ENCODE measurements at places on chromosomes 3 and 15.

GRCh38 chr3:131397889-131398288 is 16.3 kb downstream of the NUDT16 start:
- DNase-seq: no peak

GRCh38 chr15:70212963-70213315 is 115.2 kb upstream of the TLE3 start:
- no peak for DNase-seq

DNA sequence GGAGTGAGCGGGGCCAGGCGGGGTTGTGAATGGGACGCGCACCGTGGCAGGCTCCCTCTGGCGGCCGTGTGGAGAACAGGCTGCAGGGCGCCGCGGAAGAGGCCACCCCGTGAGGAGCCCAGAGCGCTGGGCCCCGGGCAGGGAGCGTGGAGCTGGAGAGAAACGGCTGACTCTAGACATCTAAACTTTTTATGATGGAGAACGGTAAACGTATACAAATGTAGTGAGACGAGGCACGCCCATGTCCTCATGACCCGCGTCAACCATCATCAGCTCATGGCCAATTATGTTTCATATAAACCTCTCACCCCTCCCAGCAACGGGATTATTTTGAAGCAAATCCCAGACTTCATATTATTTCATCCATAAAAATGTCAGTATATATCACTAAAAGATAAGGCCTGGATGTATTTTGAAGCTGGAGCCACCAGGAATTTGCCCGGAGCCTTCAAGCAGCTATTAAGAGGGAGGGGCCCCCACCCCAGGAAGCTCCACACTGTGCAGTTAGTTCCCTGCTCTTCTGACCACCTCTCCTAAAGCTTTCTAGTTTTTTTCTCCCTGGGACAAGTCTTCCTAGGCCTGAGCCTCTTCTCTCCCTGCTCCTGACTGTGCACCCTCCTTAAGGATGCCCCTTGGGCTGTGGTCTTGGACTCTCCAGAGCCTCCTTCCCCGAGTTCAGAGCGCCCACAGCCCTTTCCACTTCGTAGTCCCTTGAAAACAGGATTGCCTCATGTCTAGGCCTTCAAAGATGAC is 149.5 kb downstream of the SMAD6 start:
- DNase-seq: peak; percentile 72

- DNase-seq: no peak
Measured at GRCh38 chr3:46541835-46542234, 24.3 kb downstream of the LRRC2 start.

GRCh38 chr3:181631901-181632300 is 79.8 kb upstream of the SOX2 start:
- peak; percentile 12 for DNase-seq

GRCh38 chr15:48913141-48913540 is 35.2 kb downstream of the EID1 start:
- peak; percentile 58 for DNase-seq
